Immature natural killer cell (primary cell): ENCODE measurements at places on chromosomes 1 and 21.
A peak's percentile ranks its signal among the peaks of the same experiment; 100 is the strongest.

GRCh38 chr1:10773851-10774614 lies 22.4 kb downstream of the CASZ1 start:
- no peak for DNase-seq

GRCh38 chr21:34498623-34499022 lies 13.4 kb downstream of the KCNE1 start:
- no peak for DNase-seq

DNA sequence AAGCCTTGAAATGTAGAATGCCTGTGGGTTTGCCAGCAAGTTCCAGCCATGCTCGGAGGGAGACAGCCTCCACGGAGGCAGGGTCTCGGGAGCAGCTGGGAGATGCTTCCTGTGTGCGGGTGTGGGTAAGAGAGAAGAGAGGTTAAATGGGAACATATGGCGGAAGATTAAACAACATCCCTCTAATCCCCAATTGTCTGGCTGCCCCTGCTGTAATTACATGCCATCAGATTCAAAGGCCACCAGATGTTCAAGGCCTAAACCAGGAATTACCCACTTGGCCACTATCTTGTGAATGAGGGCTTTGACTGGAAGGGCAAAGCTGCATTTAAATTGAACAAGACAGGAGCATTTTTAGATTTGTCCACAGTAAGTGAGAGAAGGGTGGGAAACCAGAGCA lies 81.4 kb upstream of the BACE2 start:
- DNase-seq, result no peak

DNA sequence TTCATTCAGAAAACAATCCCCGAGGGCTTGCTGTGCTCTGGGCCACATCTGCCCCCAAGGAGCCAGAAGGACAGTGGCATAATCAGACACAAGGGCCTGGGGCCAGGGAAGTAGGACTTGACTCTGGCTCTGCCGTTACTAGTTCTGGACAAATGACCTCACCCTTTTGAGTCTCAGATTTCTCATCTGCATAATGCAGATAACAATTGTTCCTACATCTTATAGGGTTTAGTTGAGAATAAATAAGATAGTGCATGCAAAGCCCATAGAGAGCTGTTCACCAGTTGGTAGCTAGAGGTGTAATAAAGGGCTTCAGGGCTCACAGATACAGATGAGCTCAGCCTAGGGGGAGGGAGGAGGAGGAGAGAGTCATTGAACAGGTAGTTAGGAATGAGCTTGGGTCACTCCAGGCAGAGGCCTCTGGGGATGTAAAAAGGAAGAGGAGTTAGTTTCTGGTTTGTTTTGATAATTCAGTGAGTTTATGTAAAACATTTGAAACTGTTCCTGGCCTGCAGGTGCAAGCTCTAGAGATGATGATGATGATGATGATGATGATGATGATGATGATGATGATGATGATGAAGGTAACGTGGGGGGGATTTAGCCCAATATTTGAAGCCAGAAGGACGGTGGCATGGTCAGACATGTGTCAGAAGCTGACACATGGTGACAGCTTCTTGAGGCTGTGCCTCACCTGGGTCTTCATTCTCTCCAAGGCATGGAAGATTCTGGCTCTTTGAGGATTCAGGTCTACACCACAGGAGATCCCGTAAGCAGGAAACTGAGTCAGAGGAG lies 858 bp downstream of the LACTBL1 start:
- no peak for DNase-seq

- DNase-seq, result no peak
These were observed 225.3 kb upstream of the B3GALT2 start for GRCh38 chr1:193411714-193412113.

- no peak for DNase-seq
These were observed 423.4 kb upstream of the CHRM3 start for GRCh38 chr1:238962941-238963340.

GRCh38 chr1:8217011-8217711 lies 100.8 kb upstream of the SLC45A1 start:
- peak; percentile 24 for DNase-seq

DNA sequence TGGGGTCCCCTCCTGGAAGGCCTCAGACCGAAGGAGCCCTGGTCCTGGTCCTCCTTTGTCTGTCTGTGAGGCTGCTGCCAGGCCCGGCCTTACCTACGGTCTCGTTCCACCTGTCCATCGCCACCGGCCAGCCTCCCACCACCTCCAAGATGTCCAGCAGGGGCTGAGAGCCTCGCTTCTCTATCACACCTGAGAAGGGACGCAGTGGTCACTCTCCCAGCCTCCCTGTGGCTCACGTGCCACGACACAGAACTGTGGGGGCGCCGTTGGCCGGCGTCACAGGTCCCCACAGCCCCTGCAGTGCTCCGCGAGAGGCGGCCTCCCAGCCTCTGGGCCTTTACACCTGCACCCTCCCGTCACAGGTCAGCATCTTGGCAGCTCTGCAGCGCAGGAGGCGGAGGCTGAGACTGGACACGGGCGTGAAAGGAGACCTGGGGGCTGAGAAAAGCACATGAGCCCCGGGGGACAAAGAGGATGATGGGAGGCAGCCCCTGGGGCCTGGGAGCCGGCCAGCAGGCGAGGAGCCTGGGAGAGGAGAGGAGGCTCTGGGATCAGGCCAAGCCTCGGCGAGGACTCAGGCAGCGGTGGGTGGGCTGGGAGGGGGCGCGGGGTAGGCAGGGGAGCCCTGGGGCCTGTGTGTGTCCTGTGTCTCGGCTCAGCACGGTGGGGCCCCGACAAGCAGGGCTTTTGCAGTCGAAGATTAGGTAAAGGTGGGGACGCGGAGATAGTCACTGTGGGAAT lies 20.5 kb downstream of the PRXL2B start:
- no peak for DNase-seq

DNA sequence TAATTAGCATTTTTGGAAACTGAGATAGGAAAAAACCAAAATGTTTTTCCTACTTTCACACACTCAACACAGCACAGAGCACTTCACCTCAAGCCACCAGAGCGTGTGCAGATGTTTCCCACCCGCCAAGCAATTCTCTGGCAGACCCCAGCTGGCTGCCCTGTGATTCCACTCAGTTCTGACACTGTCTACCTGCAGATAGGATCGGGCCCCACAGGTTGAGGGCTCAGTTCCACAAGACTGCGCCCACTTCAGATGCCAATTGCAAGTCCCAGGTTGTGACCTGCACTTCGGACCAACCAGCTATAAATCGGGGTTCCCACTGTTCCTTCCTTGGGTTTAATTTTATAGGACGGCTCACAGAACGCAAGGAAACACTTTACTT lies 9.9 kb downstream of the KIAA1614 start:
- no peak for DNase-seq

DNA sequence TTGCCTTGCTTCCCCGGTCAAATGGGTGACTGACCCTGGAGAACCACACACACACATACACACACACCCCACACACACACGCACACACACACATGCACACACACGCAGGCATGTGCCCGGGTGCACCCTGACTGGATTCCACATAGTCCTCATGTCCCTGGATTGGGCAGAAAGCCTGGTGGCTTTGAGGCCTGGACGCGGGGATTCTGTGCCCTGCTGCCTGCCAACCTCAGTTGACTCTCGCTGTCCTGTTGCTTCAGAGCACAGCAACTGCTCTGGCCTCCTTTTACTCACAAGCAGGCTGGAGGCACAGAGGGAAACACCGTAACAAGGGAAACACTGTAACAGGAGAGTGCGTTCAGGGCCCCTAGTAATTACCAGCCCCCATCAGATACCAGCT lies 6.4 kb downstream of the RORC start:
- DNase-seq, result no peak

- no peak for DNase-seq
These were observed 1013.8 kb downstream of the PLA2G4A start for GRCh38 chr1:187842406-187843165.

DNA sequence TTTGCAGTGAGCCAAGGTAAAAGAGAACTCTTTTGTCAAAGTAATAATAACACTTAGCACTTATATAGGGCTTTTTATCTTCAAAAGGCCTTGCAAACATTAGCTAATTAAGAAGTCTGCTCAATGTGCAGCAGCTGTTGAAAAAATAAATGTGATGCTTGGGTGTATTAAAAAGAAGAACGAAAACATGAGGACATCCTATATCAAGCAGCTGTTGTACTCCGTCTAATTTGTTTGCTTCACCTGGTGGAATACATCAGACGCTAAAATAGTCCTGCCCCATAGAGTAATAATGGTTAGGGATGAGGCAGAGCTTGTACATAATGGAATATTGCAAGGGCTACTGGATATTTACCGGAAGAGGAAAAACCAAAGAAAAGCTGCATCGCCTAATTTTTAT lies 299.5 kb downstream of the ST6GALNAC3 start:
- DNase-seq, result no peak

DNA sequence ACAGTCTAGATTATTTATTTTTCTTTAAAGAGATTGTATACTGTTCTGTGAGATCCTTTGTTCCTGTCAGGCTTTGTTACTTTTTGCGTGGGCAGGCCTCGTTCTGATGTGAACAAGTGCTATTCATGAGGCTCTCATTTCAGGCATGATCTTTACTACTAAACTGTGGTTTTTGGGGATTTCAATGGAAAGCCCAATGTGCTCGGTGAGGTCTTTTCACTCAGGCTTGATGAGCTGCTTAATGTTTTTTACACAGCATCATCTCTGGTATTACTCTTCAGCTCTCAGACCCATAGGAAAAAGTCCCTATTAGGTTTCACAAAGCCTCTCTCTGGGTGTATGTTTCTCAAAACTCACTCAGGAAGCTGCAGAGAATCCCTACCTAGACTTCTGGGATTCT lies 419.4 kb downstream of the GPATCH2 start:
- no peak for DNase-seq

DNA sequence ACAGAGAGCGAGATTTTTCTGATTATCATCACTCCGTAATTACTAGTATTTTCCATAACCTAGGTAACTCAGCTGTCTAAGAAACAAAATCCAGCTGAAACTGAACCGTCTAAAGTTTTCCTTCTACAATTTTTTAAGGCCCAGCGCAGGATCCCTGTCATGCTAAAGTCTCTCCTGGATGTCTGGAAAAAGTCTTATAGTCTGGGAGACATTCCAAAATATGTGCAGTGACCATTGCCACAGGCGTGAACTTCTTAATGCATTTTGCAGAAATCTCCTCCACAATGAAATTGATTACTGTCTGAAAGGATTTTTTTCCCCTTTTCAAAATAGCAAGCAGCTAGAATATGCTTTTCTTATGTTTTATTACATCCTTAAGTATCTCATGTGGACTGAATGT lies 209.3 kb upstream of the C1orf105 start:
- no peak for DNase-seq

DNA sequence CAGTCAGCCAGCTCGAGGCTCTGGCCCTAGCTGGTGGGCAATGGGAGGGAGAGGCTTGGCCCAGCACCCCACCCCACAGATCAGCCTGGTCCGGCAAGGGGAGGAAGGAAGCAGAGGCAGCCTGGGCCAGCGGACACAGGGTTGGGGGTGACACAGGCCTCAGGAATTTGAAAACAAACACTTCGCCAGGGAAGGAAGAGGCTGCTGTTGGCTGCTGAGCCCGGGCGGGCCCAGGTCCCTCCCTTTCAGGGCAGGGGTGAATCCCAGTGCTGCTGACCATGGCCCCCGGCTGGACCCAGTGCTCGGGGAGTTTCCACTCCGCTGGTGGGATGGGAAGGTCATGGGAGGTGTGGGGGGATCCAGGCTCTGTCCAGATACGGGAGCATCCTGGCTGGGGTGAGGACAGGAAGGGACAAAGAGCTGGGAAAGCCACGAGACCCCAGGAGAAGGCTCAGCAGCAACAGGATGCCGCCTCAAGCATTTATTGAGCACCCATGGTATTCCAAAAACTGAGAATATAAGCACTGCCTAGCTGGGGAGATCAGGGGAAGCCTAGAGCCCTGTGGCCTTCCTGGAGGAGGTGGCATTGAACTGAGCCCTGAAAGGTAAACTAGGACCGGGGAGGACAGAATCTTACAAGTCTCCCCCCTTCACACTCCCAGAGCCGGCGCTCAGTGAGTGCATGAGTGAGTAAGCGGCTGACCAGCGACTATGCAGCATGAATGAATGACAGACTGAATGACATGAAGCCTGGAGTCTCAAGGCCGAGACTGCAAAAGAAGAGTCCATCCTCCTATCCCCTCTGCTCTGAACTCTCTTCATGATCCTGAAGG lies 26.2 kb upstream of the EPHA2 start:
- no peak for DNase-seq

DNA sequence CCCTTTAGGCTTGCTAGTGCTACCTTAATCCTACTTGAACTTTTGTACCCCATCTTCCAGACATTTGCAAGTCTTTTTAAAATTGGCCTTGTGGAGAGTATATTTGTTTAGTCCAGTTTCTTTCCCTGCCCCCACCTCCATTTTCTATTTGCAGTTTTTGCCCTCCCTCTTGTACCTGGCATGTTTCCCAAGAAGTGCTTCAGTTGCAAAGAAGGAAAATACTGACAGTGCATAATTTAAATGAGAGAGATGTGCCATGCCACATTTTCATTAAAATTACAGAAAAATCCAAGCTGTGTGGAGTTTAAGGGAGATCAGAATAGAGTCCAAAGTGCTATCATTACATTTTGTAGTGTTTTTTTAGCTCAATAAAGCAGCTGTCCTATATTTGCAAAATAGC lies 150.0 kb upstream of the ADGRL2 start:
- DNase-seq, result no peak

GRCh38 chr1:100445565-100445964 lies 92.4 kb upstream of the GPR88 start:
- peak; percentile 57 for DNase-seq

- DNase-seq, result no peak
These were observed 86.4 kb downstream of the RUNX1 start for GRCh38 chr21:34962586-34963222.

DNA sequence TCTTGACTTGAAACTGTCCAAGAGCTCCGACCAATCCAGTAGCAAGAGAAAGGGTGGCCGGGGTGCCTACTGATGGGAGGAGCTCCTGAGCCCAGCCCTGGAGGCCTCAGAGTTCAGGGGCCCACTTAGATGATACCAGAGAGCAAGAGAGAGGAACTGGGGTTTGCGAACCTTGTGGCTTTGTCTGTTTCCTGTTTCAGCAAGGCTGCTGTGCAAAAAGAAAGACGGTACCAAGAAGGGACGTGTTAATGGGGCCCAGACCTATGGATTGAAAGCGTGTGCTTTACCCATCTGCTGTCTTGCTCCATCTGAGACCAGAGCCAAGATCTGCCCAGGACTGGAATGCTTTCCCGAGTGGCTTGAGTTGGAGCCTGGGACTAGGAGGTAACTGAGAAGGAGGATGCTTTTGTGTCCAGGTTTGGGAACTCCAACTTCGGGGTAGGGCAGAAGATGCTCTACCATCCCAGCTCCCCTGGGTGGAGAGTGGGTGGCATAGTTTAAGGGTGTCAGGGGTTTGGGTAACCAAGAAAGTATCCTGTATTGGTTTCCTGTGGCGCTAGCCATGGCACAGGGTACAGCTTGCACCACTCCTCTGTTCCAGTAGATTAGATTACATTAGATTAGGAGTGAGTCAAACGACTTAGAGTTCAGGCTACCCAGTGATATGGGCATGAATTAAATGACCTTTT lies at the start of gene TRAF3IP3:
Gene TRAF3IP3, plus strand, starts transcription at position 128 of the 689 bp plus-strand sequence. CDS start 3,987 bp downstream, outside the sequence.
- peak; percentile 83 for DNase-seq

- no peak for DNase-seq
These were observed 953 bp upstream of the NDUFS2 start for GRCh38 chr1:161200992-161201835.

- no peak for DNase-seq
These were observed 54.5 kb downstream of the RNF187 start for GRCh38 chr1:228541725-228542124.

GRCh38 chr1:199723250-199723956 lies 304.1 kb upstream of the NR5A2 start:
- no peak for DNase-seq
